ENCODE measurements at places on chromosomes 12 and 14.

- peak; percentile 57 for DNase-seq
Measured at GRCh38 chr12:27919671-27920235, 52.8 kb downstream of the PTHLH start.

DNA sequence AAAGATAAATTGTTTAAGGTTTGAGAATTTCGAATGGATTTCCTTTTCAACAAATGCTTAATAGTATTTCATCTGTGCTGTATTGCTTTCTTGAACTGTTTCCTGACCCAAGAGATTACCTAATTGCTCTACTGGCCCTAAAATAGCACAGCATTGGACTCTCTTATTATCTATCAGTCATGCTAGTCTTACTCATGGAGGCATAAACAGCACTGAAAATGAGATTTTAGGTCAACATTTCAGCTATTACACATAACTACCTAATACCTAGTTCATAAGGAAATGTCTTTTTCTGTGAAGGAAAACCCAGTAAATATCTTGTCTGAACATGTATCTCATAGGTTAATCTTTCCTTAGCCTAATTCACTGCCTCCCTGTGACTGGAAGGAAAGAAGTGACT is 4.3 kb upstream of the ABCD2 start:
- DNase-seq, result no peak

- no peak for DNase-seq
Measured at GRCh38 chr12:55631056-55631455, 5.6 kb upstream of the OR10P1 start.

DNA sequence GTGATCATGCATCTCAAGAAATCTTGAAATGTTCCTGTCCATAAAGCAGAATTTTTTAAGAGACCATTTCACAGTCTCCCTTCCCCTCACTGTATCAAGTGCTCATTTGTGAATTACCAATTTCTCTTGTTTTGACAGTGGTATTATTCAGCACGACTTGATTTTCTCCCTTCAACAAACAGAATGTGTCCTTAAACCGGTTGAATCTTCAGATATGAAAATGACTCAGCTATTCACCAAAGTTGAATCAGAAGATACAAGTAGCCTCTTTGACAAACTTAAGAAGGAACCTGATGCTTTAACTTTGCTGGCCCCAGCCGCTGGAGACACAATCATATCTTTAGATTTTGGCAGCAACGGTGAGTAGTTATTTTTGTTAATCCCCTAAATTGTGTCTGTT is 25.5 kb upstream of the SNAPC1 start:
- DNase-seq, result no peak

GRCh38 chr12:57990241-57990883 is 49.0 kb downstream of the ATP23 start:
- DNase-seq, result no peak

GRCh38 chr14:63178912-63179311 is 25.3 kb upstream of the RHOJ start:
- DNase-seq, result no peak

DNA sequence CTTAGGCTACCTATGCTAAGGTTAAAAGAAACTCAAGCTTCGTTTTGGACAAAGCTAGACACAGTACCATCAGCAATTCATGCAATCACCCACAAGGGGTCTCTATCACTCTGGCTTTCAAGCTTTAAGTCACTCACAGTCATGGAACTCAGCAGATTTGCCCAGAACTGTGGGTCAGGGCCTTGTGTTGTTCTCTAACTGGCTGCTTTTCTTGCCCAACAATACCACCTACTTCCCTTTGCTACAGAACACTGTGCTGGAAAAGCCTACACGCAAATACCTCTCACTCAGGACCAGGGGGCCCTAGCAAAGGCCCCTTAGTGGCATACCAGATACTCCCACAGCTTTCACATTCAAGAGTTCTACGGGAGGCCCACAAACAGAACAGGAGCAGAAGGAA is 9.1 kb downstream of the NEMP1 start:
- DNase-seq, result peak; percentile 72

DNA sequence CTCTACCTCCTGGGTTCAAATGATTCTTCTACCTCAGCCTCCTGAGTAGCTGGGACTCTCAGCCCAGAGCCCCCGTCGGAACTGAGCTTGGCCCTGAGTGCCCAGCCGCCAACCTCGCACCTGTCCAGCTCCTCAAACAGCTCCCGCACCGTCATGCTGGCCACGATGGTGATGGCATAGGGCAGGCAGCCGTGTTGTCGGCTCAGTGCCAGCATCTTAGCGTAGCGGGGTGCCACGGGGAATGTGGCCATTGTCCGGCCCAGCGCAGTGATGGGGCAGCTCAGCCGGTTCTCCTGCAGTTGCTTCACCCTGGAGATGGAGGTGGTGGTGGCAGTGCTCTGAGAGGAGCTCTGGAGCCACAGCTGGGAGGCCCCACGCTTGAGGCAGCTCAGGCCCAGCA is 32.4 kb downstream of the DHX37 start:
- DNase-seq, result no peak

DNA sequence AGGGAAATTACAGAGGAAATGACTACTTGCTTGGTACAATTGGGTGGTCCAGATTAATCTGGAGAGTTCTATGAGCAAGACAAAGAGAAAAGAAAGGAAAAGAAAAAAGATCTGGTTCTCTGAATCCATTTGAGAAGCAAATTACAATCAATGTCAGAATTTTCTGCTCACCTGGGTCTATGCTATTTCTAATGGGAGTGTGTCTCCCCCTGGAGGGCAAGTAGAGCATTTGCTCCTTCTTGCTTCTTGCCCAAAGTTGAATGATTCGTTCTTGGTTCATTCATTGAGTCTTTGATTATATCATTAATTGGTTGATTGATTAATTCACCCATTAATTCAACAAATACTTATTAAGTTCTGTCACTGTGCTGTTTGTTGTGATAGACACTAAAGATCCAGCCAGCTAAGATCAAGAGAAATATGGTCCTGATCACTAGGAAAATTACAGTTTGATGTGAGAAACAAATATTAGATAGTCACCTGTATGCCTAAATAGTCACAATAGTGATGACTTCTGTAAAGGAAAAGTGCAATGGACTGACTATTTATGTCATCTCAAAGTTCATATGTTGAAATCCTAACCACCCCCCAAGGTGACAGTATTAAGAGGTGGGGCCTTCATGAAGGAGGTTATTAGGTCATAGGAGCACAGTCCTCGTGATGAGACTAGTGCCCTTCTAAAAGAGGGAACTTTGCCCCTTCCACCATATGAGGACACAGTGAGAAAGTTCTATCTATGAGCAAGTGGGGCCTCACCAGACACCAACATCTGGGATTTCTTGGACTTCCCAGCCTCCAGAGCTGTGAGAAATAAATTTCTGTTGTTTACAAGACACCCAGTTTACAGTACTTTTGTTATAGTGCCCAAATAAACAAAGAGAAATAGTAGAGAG is 8.0 kb upstream of the ASB8 start:
- DNase-seq, result peak; percentile 49

DNA sequence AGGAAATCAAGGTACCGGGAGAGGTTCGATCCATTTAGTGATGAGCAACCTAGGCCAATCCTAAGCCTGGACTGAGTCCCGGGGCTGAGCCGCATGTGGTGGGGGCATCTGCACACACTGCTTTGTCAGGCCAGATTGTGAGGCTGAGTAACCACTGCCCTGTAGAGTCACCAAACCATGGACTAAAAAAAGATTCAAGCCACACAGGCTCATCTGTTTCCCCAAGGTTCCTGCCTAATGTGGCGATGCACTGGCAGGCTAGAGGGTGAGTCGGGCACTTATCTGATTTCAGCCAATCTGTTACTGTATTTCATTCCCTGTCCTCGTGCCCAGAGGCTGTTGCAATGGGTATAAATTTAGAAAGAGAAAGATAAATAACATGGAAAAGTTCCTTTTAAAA is 140.8 kb downstream of the TTC7B start:
- DNase-seq, result peak; percentile 93

DNA sequence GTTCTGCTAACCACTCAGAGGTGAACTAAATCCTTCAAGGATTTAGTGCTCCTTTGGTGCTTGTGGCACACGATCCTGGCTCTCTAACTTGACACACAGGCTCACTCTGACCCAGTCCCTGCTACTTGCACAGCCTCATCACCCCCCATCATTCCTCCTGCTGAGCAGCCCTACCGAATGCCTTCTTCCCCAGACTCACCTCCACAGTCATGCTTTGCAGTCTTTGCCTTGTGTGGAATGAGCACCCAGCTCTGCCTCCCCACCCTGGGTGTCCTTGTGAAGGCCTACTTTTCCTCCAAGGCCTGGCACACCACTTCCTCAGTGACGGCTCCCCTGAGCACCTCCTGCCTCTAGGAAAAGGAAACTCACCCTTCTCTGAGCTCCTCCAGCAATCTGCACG is 7.9 kb upstream of the TINF2 start:
- no peak for DNase-seq

DNA sequence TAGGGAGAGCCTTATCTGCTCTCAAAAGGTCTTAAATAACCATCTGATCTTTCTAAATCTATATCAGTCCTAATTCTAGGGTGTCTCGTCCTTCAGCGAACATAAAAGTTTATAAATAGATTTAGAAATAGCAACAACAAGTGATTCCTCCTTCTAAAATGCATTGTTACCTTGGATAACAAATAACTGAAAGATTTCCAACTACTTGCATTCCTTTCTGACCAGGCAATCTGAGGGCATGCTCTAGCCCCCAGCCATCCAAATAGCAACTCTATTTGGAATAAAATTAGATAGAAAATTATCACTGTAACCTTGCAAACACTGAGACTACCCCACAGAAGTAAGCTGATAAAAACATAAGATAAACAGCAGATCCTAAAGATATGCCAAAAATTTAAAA is 21.8 kb upstream of the KRR1 start:
- DNase-seq, result no peak

DNA sequence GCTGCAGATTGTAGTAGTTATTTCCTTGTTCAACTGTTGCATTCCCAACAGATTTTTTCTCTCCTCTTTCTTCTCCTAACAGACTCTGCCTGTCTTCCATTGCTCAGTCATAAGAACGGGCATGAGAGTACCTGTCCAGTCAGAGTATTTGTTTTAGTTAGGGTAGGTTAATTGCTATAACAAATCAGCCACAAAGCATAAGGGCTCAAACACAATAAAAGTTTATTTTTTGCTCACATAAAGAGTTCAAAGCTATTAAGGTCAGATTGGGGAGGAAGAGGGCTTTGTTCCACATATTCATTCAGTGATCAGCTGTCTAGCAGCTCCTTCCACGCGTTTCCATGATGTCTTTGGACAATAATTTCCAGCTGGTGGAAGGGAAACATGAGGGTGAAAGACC is 92.8 kb upstream of the PLXNC1 start:
- no peak for DNase-seq

GRCh38 chr12:55720894-55721444 is 776 bp downstream of the RDH5 start:
- DNase-seq, result peak; percentile 99

DNA sequence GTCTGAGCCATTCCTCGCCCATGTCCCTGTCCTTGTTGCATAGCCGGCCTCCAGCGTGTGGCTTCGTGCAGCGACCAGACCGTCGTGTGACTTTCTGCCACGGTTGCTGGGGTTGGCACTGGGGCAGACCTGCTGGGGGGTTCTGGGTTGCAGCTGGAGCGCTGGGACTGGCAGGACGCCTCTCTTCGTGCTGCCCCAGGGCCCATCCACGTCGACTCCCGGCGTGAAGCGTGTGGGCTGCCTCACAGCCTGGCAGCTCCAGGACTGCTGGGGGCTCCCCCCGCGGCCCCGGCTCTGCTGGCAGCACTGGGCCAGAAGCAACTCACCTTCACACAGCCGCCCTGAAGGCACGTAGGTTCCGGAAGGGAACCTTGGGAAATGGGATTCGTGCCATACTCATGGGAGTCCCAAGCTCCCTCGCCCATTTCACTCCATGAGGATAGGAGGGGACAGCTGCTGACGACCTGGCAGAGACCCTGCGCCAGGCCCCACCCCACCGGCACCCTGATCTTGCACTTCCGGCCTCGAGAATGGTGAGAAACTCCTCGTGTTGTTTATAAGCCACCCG is 51.9 kb downstream of the GALNT9 start:
- DNase-seq, result no peak

DNA sequence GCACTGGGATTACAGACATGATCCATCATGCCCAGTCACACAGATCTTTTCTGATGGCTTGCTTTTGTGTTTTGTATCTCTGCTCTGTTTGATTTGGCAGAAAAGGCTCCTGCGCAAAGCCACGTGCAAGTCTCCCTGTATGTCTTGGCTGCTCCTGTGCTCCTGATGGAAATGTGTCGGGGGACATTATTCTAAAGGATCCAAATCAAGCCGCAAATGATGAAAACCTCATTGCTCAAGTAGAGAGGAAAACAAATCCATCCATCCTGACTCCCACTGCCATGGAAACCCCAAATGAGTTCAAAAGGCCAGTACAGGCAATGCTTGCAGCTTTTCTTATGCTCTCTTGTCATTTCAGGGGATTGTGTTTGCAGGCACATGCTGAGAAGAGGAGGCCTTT is 93.8 kb downstream of the NDUFA12 start:
- no peak for DNase-seq

GRCh38 chr14:34297786-34298520 is 164.1 kb downstream of the SPTSSA start:
- DNase-seq, result no peak

DNA sequence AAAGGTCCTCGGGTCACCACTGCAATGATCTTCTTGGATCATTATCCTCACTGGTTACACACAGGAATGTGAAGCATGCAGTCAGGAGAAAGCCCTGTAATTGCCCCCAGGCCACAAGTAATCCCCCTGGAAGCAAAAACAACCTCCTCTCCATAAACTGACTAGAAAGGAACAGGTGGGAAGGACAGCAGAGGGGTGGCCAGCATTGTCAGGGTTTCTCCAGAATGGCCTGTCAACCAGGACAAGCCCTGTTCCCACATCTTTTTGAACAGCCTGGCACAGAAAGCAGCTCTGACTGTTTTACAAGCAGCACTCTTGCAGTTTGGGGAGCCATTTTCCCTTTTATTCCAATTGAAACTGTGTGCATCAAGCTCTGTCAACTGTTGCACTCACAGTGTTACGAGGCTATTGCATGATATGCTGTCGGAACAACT is 36.1 kb downstream of the TMCC3 start:
- DNase-seq, result peak; percentile 42

GRCh38 chr14:75711105-75711795 is 50.2 kb downstream of the TTLL5 start:
- DNase-seq, result peak; percentile 37

DNA sequence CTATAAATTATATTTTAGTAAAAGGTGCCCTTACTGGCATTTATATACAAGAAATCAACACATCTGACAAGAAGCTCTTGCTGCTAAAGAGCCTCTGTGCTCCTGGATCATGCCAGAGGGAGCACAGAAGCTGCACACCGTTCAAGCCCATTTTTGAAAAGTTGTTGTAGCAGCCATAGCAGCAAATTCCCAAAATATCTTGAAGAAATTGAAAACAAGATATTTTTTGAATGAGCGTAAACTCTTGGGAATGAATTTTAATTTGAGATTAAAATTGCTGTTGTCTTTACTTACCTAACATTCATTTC is 540 bp upstream of the CLEC2D start:
- DNase-seq, result no peak

GRCh38 chr14:77409131-77409533 is 14.2 kb downstream of the NOXRED1 start:
- no peak for DNase-seq
